ENCODE measurements at places on chromosomes 12 and 14.

DNA sequence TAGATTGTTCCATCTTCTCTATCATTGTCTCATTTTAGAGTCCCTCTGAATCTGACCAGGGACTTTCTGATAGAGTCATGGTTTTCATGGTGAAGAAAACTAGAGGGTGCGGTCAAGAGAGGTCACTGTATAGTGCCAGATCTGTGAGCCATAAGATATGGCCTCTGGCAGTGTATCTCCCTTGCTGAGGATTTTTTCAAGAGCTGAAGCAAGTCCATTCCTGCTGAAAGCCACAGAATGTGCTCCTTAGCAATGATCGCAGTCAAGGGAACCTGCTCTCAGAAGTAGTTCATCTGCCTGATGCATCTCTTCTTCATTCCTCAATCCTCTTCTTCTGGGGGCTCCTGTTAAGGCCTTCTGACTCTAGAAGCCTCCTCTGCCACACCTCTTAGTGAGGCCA is 405.2 kb downstream of the EGLN3 start:
- DNase-seq = no peak

- DNase-seq = no peak
These were observed 36.3 kb downstream of the RPS29 start for GRCh38 chr14:49549881-49550280.

DNA sequence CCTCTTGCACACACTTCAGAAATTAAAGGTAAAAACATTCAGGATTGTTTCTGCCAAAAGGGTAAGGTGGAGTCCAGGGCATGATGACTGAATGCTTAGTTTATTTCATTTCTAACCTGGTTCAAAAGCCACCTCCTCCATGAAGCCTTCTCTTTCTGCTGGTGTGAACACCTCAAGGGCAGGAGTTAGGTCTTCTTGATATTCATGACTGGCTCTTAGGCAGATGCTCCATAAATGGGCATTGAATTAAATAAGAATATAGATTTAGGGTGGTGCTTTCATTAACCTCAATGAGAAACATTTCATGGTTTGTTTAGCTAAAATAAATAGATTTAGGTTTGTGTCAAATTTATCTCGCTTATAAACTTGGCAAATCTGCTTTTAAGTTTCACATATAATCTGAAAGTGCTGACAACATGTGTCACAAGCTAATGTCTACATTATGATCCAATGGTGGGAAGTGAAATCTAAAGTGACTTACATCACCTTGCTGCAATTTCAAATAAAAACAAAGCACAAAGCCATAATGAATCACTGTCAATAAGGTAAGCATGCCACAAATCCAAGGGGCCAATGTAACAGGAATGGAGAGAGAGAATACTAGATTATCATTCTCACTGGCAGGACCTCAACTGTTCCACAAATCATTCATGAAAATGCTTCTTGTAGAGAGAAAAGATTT is 72.7 kb upstream of the GRIP1 start:
- DNase-seq = no peak

DNA sequence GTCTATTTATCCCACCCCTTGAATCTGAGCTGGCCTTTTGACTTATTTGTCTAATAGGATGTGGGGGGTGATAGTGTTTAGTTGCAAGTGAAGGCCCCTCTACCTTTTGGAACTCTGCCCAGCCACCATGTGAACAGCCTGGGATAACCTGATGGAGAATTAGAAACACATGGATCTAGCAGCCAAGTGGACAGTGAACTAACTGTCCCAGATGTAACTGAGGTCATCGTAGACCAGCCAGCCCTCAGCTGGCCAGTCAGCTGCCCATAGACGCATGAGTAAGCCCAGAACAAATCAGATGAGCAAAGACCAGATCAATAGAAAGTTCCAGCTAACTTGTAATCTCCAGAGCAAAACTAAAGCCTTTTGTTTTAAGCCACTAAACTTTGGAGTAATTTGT is 19.0 kb downstream of the KLRB1 start:
- no peak for DNase-seq

GRCh38 chr12:15699886-15700285 is 89.3 kb downstream of the EPS8 start:
- no peak for DNase-seq

DNA sequence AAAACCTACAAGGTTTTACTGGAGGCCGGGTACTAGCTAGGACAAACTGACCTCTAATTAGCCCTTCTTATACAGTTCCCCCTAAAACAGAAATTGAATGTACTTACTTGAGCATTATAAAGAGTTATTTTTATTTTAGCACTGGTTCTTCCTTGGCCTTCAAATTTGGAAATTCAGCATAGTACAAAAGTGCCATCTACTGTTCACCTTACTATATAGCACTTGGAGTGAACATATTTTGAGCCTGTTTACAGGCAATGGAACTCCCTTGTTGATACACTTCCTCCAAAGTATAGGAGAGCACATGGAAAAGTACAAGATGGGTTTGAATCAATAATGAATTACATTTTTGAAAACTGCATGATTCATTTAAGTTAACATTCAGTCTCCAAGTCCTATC is 3.9 kb upstream of the POC1B start:
- no peak for DNase-seq

DNA sequence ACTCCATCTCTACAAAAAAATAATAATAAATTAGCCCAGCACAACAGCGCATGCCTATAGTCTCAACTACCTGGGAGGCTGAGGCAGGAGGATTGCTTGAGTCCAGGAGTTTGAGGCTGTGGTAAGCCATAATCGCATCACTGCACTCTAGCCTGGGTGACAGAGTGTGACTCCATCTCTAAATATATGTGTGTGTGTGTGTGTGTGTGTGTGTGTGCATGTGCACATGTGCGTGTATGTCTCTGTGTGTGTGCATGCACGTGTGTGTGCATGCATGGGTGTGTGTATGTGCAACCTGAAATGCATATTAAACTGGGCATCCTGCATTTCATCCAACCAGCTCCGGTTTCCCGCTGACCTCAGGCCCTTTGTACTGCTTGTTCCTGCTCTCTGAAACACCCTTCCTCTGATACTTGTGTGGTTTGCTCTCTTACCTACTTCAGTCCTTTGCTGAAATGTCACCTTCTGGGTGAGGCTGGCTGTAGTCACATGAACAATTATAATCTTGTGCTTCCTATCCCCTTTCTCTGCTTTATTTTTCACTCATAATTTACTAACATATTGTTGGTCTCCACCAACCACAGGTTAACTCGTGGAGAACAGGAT is 46.9 kb downstream of the PHLDA1 start:
- no peak for DNase-seq

GRCh38 chr12:91718326-91718725 is 427.3 kb downstream of the BTG1 start:
- no peak for DNase-seq

GRCh38 chr14:61466249-61466904 is 145.0 kb downstream of the PRKCH start:
- DNase-seq = no peak

DNA sequence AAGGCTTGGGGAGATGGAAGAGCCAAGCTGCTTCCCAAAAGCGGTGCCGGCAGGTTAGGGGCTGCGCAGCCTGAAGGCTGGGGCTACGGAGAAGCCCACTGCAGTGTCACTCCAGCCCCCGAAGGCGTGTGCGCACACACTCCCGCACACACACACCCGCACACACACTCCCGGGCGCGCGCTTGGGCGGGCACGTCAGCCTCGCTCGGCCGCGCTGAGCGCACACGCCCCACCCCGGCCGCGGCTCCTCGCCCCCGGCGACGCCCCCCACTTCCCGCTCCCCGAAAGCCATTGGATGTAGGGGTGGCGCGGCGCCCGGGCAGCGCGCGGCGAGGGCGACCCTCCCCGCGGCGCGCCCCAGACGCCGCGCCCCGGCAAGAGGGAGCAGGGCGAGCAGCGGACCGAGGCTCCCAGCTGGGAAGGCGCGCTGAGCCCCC is at the start of gene KCNK10:
TSS of gene KCNK10 (minus strand) at position 184 of the 437 bp plus-strand sequence. CDS start 471 bp downstream, outside the sequence.
- DNase-seq = no peak

- no peak for DNase-seq
These were observed 88.4 kb downstream of the CAND1 start for GRCh38 chr12:67357376-67358125.

GRCh38 chr12:96212456-96213375 is 18.5 kb downstream of the ELK3 start:
- DNase-seq = no peak

- DNase-seq = no peak
These were observed at the start of gene ITGA7 for GRCh38 chr12:55707841-55708694. TSS of gene ITGA7 (minus strand) at chr12:55707904. CDS start at chr12:55707682, 222 bp downstream.

DNA sequence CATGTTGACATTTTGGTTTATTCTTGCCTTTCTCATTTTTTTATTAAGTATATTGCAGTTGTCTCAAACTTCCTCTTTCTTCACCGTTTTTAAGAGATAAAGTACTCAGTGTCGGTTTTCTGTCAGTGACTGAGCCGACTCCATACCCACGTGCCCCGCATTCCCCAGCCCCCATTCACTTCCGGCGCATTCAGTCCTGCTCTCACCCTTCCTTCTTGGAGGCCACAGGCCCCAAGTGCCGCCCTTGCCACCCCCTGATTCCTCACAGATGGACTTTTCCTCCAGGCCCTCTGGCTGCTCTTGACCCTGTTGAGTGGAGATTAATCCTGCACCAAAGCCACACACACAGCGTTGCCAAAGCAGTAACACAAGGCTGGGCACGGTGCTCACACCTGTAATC is 19.1 kb upstream of the DNAH10 start:
- no peak for DNase-seq

DNA sequence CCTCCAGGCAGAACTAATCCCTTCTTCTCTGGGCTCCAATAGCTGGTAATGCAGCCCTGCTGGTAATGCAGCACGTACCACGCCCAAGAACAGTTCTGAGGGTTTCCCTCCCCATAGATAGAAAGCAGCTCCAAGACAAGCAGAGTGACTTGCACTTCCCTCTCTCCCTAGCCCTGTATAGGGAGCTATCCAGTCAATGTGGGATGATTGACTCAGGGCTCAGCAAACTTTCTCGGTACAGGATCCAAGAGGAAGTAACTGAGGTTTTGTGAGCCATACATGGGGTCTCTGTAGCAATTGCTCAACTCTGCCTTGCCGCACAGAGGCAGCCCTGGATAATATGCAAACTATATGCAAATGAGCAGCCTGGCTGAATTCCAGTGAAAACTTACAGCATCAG is 15.5 kb upstream of the FKBP4 start:
- DNase-seq = no peak

DNA sequence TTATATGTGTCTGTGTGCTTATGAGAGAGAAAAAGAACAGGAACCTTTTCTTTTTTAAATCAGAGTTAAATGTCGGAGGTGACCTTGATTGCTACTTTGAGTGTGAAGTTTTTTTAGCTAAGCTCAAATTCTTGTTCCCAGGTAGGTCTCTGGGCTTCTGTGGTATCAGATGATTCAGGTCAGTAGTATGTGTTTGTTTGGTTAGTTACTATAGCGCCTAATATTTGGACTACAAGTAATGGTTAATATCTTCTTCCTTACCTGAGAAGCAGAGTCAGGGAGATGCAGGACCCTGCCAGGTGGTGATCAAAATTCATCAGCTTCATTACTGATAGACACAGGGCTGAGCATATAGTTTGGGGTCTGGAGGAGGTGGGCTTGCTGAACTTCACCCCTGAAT is 30.8 kb downstream of the ADCK1 start:
- DNase-seq = no peak

DNA sequence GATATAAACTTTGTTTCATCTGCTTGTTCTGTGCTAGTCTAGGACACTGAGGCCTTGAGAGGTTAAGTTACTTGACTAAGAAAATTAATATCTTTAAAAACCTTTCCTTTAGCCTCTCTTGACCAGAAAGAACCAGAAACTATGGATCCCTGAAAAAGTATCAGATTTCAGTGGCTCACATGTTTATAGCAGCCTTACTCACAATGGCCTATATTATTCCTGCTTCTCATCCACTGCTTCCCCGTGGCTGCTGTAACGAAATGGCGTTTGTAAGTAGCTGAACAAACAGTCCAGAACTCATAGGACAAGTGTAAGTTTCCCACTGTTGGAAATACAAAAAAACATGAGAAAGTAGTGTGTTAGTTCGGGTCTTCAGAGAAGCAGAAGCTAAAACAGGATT is 3.2 kb upstream of the PYGL start:
- DNase-seq = no peak

- DNase-seq = no peak
These were observed 14.9 kb upstream of the FIGNL2 start for GRCh38 chr12:51863363-51863932.

GRCh38 chr12:24231298-24231697 is 281.8 kb upstream of the SOX5 start:
- DNase-seq = no peak

GRCh38 chr12:54708826-54709225 is 60.7 kb upstream of the DCD start:
- DNase-seq = no peak

GRCh38 chr12:16796168-16796567 is 190.2 kb upstream of the LMO3 start:
- DNase-seq = no peak

GRCh38 chr12:124364543-124364942 is 69.7 kb downstream of the RFLNA start:
- DNase-seq = no peak

GRCh38 chr12:113072136-113072535 is 15.6 kb downstream of the DTX1 start:
- DNase-seq = no peak

DNA sequence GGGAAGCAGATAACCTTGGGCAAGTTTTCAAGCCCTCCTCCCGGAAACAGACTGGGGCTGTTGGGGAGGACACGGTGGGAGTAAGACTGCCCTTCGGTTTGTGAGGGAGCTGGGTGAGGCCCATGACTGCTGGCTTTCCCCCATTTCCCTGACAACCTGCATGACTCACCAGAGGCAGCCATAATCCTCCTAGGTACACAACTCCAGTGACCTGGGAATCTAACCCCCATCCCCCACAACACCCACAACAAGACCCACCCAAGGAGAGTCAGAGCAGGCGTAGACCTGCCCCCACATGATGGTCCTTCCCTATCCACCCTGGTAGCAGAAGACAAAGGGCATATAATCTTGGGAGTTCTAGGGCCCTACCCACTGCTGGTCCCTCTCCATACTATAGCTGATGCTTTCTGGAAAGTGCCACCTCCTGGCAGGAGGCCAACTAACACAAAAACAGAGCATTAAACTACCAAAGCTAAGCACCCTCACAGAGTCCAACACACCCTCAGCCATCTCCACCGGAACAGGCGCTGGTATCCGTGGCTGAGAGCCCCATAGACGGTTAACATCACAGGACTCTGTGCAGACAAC is 14.8 kb downstream of the DDX24 start:
- no peak for DNase-seq

GRCh38 chr14:39320318-39320717 is 86.6 kb downstream of the MIA2 start:
- no peak for DNase-seq

- DNase-seq = no peak
These were observed 1071.4 kb downstream of the BCL11B start for GRCh38 chr14:98200601-98201000.

DNA sequence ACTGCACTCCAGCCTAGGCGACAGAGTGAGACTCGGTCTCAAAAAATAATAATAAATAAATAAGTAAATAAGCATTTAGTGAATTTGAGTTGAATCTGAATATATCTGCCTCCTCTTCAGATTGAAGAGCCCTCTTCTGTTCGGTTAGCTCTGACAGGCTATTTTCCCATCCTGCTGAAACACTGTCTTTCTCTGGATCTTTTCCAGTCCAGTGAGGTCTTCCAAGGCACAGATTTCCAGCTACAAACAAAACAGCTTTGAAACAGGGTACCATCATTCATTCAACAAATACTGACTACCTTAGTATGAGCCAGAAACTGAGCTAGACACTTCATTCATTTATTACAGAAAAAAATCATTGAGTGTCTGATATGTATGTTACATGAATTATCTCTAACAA is 7.2 kb upstream of the SPRYD3 start:
- no peak for DNase-seq

GRCh38 chr14:61891170-61891569 is 128.9 kb downstream of the SNAPC1 start:
- no peak for DNase-seq

GRCh38 chr12:9361879-9362326 is 153.7 kb upstream of the PZP start:
- no peak for DNase-seq
